ENCODE measurements at places on chromosomes 11 and 22. TPM values are rescaled to one million over a fixed set of nuclear protein-coding genes. Genes with fewer than 3 reads are reported as not detected.

Gene MIOX
- 0.31 TPM for total RNA-seq

Gene GRAMD4
- 33.0 TPM for total RNA-seq

Gene SPI1
- total RNA-seq = 1.8 TPM

Gene MS4A15
- total RNA-seq = not detected

Gene FAT3
- total RNA-seq = not detected

Gene CDON
- total RNA-seq = 1.7 TPM

Gene ATF4
- 757 TPM for total RNA-seq

Gene MAP6
- 0.16 TPM for total RNA-seq

DNA sequence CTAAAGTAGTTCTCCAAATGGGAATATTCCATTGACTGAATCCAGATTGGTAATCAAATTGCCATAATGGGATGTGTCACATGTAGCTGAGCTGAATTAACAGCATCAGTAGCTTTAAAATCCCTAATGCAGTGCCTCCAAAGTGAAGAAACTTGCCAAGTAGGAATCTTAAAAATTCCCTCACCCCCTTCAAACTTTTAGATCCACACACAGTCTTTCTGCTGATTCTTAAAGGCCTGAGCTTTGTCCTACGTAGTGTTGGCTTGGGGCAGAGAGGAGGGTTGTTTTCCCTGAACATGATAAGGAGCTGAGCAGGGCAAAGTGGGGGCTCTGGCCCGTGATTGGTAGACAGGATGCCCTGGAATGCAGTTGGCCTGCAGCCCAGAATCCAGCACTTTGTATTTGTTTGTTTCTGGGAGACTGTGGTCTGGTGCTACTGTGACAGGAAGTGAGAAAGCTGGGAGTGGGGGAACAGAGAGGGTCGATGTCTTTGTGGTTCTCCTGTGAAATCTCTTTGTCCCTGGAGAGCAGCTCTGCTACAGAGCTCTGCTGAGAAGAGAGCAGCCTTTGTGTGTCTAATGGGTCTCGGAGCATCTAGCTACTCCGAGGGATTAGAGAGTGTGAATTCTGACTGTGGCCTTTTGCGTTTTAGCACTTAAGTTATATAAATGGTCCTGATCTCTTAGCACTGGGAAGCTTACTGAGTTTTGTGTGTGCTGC is 16.9 kb downstream of the CTNND1 start:
- DNase-seq = no peak

- DNase-seq = no peak
These were observed 14.6 kb downstream of the C11orf21 start for GRCh38 chr11:2287091-2287490.

GRCh38 chr11:103987629-103988594 is 48.5 kb upstream of the DDI1 start:
- no peak for DNase-seq

- no peak for DNase-seq
These were observed 53.2 kb downstream of the OR4C6 start for GRCh38 chr11:55714982-55715888.

GRCh38 chr11:117226388-117227385 is 5.2 kb downstream of the PCSK7 start:
- peak; percentile 65 for DNase-seq

- DNase-seq = no peak
These were observed 46.4 kb upstream of the HORMAD2 start for GRCh38 chr22:30033901-30034300.

GRCh38 chr11:11513422-11513821 is 108.4 kb downstream of the GALNT18 start:
- no peak for DNase-seq

- peak; percentile 43 for DNase-seq
These were observed 8.0 kb upstream of the SLCO2B1 start for GRCh38 chr11:75142714-75143419.

DNA sequence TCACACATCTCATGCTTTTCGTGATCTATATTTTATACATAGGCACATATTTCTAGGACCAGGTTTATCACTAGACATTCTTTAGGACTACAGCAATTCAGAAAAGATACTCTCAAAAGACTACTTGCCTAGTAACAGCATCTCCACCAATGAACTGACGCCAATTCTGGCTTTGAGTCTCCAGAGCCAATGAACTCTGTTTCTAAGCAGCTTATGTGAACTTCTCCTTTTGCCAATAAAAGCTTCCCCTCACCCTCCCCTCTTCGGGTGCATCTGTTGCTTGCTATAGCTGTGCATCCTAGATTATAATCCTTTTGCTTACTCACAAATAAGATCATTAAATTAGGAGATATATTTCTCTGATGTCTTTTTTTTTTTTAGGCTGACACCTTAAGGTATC is 11.4 kb upstream of the ANKK1 start:
- DNase-seq = no peak

- DNase-seq = no peak
These were observed 1221.0 kb downstream of the JRKL start for GRCh38 chr11:97610854-97611253.

DNA sequence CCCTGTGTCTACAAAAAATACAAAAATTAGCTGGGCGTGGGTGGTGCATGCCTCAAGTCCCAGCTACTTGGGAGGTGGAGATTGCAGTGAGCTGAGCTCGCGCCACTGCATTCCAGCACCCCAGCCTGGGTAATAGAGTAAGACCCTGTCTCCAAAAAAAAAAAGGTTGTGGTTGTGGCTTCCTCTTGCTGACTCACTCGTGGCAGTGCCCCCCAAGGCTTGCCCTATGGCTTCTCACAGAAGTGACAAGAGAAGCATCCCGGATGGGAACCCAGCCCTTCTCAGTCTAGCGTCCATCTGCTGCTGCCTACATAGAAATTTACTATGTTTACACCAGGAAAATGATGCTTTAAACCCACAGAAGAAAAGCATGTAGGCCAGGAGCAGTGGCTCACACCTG is 68.5 kb upstream of the PITPNB start:
- no peak for DNase-seq

- no peak for DNase-seq
These were observed 407.3 kb downstream of the NXPE2 start for GRCh38 chr11:115085461-115086210.
